Cerebellum (tissue), 4 donors: ENCODE measurements at places on chromosomes 1 and 21.

- no peak for DNase-seq
Observed at GRCh38 chr1:181651276-181651675, 168.0 kb downstream of the CACNA1E start.

- no peak for DNase-seq
Observed at GRCh38 chr1:158311066-158311465, 20.3 kb downstream of the CD1B start.

GRCh38 chr1:113859478-113860175 lies 11.9 kb downstream of the PTPN22 start:
- DNase-seq: no peak

GRCh38 chr1:55050283-55050682 lies 10.9 kb downstream of the PCSK9 start:
- DNase-seq: no peak

DNA sequence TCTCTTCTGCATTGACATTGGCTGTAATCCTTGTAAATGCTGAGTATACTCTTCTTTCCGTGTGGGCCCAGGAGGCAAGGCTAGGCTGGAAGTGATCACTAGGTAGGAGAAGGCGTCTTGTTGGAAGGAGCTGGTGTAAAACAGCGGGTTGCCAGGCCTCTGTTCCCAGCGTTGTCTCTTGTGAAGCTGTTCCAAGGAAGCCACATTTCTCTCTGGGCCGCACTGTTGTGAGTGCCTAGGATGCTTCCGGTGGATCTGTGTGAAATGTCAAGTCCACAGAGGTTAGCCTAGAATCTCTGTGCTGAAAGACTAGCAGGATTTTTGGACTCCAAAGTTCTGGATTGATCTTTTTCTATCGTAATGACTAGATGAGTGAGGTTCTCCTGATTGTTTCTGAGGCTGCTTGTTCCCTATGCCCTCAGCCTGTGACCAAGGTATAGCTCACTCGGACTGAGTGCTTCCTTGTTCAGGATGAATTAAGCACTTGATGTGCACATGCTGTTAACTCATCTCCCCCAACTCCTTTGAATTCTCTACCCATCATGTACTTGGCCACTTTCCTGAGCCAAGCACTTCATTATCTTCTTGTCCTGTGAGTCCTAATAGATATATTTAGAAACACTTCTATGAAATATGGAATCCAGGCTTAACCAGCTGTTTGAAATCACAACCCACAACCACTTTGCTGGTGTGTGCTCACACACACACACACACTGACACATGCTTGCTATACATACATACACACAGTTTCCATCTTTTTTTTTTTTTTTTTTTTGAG lies 63.3 kb downstream of the PBX1 start:
- no peak for DNase-seq

DNA sequence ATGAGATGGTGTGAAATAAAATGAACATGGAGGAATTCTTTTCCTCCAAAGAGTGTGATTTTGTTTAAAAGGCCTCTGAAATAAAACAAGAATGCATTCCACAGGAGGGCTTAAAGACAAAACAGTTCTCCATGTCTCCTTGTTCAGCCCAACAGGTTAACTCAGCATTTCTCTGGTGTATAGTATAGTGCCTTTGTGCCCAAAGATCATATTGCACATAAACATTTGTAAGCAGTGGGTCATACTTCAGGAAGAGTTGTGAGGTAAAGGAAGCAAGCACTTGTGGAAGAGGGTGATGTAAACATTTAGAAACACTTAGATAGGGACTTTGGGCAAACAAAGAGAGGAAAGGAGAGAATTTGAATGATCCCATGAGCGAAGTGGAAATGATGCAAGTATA lies 433.9 kb downstream of the SIPA1L2 start:
- DNase-seq: no peak

GRCh38 chr1:9595156-9595967 lies 6.7 kb downstream of the TMEM201 start:
- DNase-seq: no peak

DNA sequence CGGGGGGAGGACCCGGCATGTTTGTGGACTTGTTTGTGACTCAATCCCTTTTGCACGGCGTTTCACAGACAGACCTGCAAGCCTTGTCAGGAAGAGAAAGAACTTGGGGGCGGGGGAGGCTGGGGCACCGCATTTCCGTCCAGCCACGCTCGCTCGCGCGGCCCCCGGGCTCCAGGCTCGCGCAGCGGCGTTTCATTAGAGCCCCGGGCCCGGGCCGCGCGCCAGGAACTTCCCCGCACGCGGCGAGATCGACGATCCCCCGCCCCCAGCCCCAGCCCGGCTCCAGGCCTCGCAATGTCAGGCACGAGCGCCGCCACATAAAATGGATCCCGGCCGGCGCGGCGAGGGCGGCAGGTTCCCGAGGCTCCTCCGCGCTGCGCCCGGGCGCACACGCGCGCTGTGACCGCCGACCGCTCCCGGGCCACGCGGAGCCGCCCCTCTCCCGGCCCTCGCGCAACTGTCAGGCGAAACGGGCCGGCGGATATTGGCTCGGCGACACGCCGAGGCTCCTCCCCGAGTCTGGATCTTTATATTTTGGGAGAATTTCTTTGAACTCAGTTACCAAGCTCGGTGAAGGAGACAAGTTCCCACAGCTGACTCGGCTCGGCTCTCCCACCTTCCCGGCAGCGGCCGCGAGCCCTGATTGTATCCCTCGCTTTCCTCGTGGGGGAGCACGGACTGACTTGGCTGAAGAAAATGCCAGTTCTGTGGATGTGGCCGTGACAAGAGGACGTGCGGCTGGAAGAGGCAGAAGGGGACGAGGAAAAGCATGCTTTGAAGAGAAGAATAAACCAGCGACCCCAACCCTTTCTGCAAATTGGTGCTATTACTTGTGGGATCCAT lies at the start of gene KIF26B:
KIF26B (plus strand) TSS at position 557 of the 843 bp plus-strand sequence. CDS start 440 bp downstream, outside the sequence.
- peak; percentile 59 for DNase-seq

DNA sequence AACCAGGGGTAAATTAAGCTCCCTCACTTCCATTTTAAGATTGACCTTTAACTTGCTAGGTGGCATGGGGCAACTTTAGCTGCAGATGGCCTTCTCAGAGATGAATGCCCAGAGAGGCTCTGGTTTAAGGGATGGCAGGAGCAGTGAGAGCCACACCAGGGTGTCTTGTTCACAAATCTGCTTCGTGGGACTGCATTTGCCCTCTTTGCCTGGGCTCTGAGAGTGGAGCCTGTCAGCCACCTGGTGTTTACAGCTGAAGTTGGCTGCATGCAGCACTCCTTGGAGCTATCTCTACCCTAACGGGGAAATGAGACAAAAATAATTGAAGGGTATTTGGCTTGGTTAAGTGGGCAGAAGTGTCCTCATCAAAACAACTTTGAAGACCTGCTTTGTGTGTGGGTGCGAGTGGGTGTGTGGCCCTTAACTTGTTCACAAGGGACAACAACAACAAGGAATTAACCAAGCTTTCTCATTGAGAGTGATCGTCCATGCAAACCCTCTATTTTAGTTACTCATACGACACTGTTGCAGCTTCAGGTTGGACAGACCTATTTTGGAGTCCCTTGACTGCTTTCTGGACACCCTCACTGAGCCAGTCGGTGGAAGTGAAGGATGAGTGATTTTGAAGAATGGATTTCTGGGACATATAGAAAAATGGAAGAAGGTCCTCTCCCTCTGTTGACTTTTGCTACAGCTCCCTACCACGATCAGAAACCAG lies 29.8 kb downstream of the PGM1 start:
- peak; percentile 40 for DNase-seq

DNA sequence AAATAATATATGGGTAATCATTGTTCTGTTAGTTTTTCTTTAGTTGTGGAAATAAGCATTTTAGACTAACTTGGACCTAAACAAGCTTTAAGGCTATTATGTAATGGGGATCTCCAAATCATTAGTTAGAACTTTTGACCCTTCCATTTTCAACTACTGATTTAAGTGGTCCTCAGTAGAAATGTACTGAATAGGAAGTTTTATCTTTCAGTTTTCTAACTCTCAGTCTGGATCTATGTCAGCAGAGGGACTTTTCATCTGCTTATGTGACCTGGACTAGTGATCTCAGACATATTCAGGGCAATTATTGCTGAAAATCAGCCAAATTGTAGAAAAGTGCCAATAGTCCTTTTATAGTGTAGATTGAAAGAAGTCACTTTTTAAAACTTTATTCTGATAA lies 56.0 kb downstream of the SASS6 start:
- DNase-seq: no peak

GRCh38 chr1:92786111-92786901 lies 1.4 kb upstream of the EVI5 start:
- no peak for DNase-seq

DNA sequence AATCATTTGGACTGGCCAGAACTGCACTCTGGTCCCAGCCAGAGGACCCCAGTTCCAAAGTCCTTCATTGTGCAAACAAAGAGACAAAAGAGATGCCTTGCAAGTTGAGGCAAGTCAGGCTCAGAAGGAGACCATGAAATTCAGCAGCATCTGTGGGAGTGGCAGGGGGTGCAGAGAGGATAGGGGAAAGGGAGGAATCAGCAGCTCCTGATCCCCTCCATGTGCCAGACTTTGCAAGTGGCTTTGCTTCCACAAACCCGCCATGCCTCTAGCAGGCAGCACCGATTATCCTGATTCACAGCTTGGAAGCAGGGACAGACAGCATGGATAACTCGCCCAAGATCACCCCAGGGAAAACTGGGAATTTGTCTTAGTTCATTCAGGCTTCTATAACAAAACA lies 2.1 kb upstream of the CAPN9 start:
- no peak for DNase-seq

GRCh38 chr1:147472966-147473732 lies 68.2 kb upstream of the BCL9 start:
- no peak for DNase-seq

DNA sequence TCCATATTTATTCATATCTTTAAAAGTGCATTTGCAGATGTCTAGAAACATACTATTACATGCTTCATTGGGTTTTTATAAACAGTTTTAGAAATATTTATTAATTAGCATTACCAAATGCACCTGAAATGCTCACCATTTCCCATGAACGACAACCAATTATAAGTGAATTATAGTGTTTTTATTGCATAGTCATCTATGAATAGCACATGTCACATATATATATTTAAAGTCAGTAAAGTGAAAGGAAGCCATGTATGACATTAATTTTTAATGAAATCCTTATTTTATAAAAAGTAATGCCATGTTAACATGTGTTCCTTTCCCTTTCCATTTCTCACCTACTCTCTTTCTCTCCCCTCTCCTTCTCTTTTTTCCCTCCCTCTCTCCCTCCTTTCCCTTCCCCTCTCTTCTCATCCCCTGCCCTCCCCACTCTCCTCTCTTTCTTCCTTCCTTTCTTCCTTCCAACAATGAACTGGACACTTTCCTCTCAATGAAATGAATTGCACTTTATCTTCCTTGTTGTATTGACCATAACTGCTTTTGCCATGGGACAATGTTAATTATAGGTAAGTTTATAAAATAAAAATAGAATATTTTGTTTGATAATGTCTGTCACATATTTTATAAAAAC lies 179.3 kb downstream of the NCAM2 start:
- no peak for DNase-seq

DNA sequence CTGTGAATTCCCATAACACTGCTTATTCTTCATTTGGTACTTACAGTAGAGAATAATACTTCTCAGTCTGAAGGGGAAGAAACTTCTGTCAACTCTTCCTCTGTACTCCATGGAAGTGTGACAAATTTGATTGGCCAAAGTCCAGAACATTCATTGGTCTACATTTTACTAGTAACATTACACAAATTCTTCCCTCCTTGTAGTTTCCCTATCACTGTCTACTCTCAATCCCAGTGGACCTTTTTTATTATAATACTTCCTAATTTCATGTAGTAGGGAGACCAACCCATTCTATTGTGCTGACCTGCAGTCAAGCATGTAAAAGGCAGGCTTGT lies 74.7 kb downstream of the ALG6 start:
- DNase-seq: no peak

- DNase-seq: no peak
Observed at GRCh38 chr1:151985270-151985669, 8.4 kb downstream of the S100A10 start.

DNA sequence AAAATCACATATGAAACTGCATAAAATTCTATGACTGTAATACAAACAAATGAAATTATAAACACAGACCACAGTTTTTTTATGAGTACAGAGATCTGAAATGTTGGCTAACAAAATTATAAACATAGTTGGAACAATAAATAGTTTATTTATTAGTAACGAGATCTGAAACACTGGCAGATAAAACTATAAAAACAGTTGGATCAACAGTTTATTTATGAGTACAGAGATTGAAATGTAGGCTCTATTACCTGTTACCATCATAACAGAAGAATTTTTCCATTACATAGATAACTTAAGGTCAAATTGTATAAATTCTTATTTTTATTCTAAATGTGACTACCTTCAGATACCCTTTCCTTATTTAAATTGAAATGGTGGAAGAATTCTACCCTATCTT lies 14.5 kb downstream of the EYA3 start:
- no peak for DNase-seq

GRCh38 chr1:17579951-17580939 lies 40.7 kb downstream of the ARHGEF10L start:
- no peak for DNase-seq

DNA sequence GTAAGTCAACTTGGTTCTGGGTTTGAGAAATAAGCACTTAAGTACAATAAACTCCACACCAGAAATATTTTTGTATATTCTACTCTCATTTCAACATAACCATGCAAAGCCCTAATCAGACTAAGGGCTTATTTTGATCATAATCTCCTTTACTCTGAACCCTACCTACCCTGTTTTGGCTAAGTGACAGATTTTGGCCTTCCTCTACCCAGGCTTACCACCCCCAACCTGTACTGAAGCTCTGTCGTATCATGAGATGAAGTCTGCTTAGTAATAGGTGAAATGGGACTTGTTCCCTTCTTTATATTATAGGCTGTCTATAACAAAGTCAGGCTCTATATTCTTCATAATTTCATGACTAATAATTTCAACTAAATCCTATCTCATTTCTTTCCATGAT lies 135.5 kb downstream of the RERE start:
- DNase-seq: no peak

DNA sequence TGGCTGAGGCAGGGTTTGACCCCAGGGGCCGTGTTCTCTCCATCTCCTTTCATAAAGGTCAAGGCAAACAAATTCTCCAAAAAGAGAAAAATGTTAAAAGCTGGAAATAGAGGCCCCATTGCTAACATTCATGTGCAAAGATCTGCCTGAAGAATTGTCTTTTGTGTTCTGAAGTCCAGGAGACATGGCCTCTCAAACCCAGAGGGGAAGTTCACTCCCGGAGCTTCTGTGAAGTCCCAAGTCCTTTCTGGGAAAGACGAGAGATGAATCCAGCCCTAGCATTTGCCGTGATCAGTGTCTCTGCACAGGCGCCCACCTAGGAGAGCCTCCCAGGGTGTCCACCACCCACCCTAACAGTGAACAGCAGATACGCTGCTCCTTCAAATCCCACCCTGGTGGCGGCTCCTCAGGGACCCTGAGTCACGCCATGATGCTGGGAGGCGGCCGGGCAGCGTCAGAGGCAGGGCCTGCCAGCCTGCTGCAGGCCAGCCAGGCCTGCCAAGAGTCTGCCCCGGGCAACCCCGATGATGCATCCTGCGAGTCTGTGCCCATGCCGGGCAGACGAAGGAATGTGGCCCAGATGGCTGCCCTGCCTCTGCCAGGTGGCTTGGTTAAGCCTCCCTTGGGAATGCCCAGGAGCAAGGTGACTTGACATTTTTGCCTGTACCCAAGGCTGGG lies 5.2 kb upstream of the C2CD2 start:
- peak; percentile 53 for DNase-seq
